SJSA1 (cell line): ENCODE measurements at places on chromosomes 2 and 18.

- no peaks in the 10 kb centered on the region for H3K36me3 ChIP-seq
- no peak for DNase-seq
These were observed 14.5 kb upstream of the SEH1L start for GRCh38 chr18:12933327-12933726.

DNA sequence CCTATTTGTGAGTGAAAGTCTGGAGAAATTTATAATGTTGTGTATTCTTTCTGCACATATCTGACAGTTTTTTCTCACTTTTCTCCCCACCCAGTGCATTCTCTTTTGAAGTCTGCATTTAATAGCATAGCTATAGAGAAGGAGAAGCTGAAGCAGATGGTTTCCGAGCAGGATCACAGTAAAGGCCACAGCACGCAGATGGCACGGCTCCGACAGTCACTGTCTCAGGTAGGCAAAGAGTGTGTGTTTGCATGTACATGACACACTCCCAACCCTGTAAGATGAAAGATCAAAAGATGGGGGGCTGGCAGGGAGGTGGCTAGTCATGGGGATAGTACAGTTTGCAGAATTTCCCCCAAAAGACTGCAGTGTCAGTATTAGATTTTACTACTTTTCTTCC is 89.4 kb downstream of the PRKRA start:
- no peak overlapping the region for H3K27ac ChIP-seq
- no peak for DNase-seq
- H3K4me1 ChIP-seq, result no peaks in the 10 kb centered on the region
- no peaks in the 10 kb centered on the region for H3K27me3 ChIP-seq
- H3K36me3 ChIP-seq, result no peaks in the 10 kb centered on the region

DNA sequence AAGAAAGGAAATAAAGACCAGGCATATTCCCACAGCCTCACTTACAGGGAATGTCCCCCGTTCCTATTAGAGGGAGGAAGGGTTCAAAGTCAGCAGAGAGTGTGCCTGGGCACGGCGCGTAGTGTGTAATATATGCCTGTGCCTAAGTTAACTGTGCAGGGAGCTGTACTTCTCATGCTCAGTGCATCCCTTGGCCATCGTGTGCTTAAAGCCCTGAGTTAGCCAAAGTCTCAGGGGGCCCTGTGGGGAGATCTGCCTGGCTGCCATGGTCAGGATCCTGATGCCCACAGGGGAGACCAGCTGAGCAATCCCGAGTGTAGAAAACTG is 48.4 kb downstream of the TEX51 start:
- 0 out of 2 replicates have a peak, but pooled peaks cover 2% of the 10 kb centered on the region for H3K27me3 ChIP-seq
- no peak for DNase-seq
- H3K27ac ChIP-seq, result no peak overlapping the region
- no peaks in the 10 kb centered on the region for H3K4me1 ChIP-seq
- no peaks in the 10 kb centered on the region for H3K36me3 ChIP-seq

DNA sequence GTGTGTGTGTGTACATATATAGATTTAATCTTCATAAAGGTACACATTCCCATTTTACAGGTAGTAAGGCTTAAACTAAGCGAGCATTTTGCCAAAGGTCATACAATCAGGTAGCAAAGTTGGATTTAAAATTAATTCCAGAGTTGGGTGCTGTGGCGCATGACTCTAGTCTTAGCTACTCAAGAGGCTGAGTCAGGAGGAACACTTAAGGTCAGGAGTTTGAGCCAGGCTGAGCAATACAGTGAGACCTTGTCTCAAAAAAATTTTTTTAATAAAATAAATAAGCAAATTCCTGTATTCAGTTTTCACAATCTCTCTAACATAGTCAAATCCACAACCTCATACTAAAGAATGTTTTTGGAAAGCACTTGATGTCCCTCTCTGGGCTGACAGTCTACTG is 111.5 kb upstream of the LDLRAD4 start:
- H3K27ac ChIP-seq, result no peak overlapping the region
- 0 out of 2 replicates have a peak, but pooled peaks cover 2% of the 10 kb centered on the region for H3K27me3 ChIP-seq
- H3K36me3 ChIP-seq, result peaks cover 82% of the 10 kb centered on the region
- no peak overlapping the region for H3K4me3 ChIP-seq

DNA sequence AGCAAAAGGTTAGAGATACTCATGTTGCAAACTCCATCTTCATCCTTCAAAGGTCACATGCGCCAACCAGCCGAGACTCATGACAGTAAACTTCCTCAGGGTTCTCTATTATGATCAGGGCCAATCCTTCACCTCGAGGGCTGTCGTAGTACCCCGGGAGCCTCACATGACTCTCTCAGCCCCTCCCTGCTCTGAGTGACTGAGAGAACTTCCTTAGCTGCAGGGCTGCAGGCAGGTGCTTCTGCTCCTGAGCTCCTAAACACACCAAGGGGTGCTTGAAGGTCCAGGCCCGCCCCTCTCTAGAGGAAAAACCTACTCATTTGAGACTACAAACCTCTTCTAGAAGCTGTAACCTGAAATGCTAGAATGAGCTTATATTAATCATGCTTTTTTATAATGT is 48.2 kb downstream of the LONRF2 start:
- H3K27me3 ChIP-seq, result no peaks in the 10 kb centered on the region
- no peak overlapping the region for H3K4me3 ChIP-seq
- no peaks in the 10 kb centered on the region for H3K36me3 ChIP-seq
- H3K4me1 ChIP-seq, result no peaks in the 10 kb centered on the region
- no peak for DNase-seq

DNA sequence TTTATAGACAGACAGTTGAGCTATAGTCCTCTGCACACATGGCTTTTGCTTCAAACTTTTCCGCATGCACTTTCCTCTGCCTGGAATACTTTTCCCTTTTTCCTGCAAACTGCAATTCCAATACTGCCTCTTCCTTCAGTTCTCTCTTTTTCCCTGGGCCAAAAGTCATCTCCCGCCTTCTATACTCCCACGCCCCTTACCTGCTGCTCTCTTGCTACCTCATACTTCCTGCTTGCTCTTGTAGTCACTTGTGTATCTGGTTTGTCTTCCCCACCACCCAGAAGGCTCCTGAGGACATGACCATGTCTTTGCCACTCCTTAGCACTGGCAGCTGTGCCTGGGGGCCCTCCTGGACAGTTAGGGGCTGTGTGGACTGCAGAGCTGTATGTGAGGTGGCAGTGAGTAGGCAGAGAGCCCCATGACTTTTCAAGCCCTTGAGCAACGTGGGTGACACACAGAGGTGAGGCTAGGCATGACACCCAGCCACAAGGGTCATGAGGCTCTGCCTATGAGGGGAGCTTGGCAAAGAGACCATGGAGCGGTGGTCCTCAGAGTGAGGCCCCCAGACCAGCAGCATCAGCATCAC is 23.2 kb downstream of the SPEG start:
- peaks cover 19% of the 10 kb centered on the region for H3K4me1 ChIP-seq
- no peak for DNase-seq
- H3K27ac ChIP-seq, result no peak overlapping the region
- H3K4me3 ChIP-seq, result no peak overlapping the region
- H3K36me3 ChIP-seq, result 0 out of 2 replicates have a peak, but pooled peaks cover 2% of the 10 kb centered on the region

GRCh38 chr18:74225193-74225840 is 66.4 kb downstream of the CYB5A start:
- no peak for DNase-seq
- H3K27me3 ChIP-seq, result no peaks in the 10 kb centered on the region

DNA sequence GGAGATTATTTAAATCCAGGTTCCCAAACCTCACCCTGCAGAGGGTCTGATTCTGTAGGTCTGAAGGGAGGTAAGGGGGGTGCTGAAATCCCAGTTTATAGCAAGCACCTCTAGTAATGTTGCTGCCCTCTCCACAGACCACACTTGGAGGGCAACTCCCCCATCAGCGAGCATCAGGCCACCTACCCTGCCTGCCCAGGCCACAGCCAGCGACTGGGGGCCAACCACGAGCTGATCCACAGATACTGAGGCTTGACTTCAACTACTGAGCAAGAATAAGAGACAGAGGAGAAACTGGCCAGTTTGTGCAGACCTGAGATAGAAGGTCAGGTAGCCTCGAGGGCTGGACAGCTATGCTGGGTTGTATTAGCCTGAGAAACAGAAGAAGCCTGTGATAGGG is 36.3 kb upstream of the LBH start:
- no peak overlapping the region for H3K4me3 ChIP-seq
- no peak for DNase-seq
- no peak overlapping the region for H3K27ac ChIP-seq
- H3K27me3 ChIP-seq, result no peaks in the 10 kb centered on the region
- H3K4me1 ChIP-seq, result no peaks in the 10 kb centered on the region

GRCh38 chr2:172427256-172427989 is at the start of gene ITGA6:
Gene ITGA6 (plus strand): TSS chr2:172427586.
- DNase-seq, result peak; percentile 62
- H3K4me3 ChIP-seq, result peak within 1 kb of the TSS; percentile 74
- no peaks in the 10 kb centered on the region for H3K36me3 ChIP-seq
- no peak within 1 kb of the TSS for H3K27ac ChIP-seq
- peaks cover 14% of the 10 kb centered on the region for H3K4me1 ChIP-seq

GRCh38 chr18:32552421-32553030 is 81.8 kb upstream of the GAREM1 start:
- H3K36me3 ChIP-seq, result no peaks in the 10 kb centered on the region
- no peak overlapping the region for H3K4me3 ChIP-seq
- DNase-seq, result peak; percentile 53
- peaks cover 4% of the 10 kb centered on the region; the same call in 1 of the 2 replicates for H3K27me3 ChIP-seq

- DNase-seq, result no peak
- no peaks in the 10 kb centered on the region for H3K4me1 ChIP-seq
- no peak overlapping the region for H3K27ac ChIP-seq
- H3K36me3 ChIP-seq, result no peaks in the 10 kb centered on the region
These were observed 36.3 kb upstream of the TMEM131 start for GRCh38 chr2:98032086-98032485.

DNA sequence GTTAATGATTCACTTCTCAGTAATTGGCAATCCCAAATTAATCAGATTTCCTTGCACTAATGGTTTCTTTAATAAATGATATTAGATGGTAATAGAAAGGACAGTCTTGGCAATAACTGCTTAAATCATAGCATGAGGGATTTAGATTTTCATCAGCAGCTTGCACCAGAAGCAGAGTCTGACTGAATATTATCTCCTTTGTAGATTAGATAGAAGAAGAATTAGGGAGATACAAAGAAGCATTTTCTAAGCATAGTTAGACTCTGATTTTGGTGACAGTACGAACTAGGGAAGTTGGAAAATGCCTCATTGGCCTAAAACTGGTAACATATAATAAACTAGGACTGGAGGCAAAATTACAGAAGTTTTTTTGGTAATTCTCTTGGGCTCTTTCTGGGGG is 232.8 kb upstream of the EPAS1 start:
- no peaks in the 10 kb centered on the region for H3K36me3 ChIP-seq
- no peaks in the 10 kb centered on the region for H3K27me3 ChIP-seq
- DNase-seq, result no peak
- H3K4me1 ChIP-seq, result peaks cover 56% of the 10 kb centered on the region
- no peak overlapping the region for H3K4me3 ChIP-seq

DNA sequence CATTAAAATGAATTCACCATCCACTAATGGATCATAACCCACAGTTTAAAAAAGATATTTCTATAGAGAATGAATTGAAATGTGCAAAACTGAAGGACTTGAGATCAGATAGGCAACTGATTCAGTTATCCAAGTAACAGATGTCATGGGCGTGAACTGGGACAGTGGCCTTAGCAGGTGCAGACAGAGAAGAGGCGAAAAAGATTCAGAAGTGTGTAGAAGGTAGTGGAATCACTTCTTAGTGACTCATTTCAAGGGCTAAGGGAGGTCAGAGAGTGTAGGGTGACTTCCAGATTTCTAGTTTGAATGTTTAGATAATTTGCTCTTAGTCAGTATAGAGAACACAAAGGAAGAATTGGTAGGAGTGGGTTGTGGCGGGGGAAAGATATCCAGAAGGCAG is 79.7 kb downstream of the EHBP1 start:
- H3K27ac ChIP-seq, result no peak overlapping the region
- H3K4me1 ChIP-seq, result peaks cover 4% of the 10 kb centered on the region; the same call in 1 of the 2 replicates
- no peak for DNase-seq
- H3K27me3 ChIP-seq, result no peaks in the 10 kb centered on the region

GRCh38 chr18:51655327-51655698 is 457.8 kb upstream of the MEX3C start:
- DNase-seq, result no peak
- no peaks in the 10 kb centered on the region for H3K4me1 ChIP-seq
- H3K36me3 ChIP-seq, result no peaks in the 10 kb centered on the region
- H3K27ac ChIP-seq, result no peak overlapping the region
- H3K27me3 ChIP-seq, result no peaks in the 10 kb centered on the region
